ENCODE measurements at places on chromosomes 6 and 20. TPM values are rescaled to one million over a fixed set of nuclear protein-coding genes. Genes with fewer than 3 reads are reported as not detected.

Gene CDH4
- not detected for total RNA-seq

Gene EEF1A2
- 2.2 TPM for total RNA-seq

Gene TPBG
- not detected for total RNA-seq

Gene CCR6
- total RNA-seq = 30.9 TPM

Gene HTR1E
- not detected for total RNA-seq

Gene PHF20
- total RNA-seq = 92.3 TPM

Gene DEFB132
- total RNA-seq = not detected

Gene LINC00237
- not detected for total RNA-seq

Gene TNNC2
- total RNA-seq = not detected

Gene ETV7
- 0.46 TPM for total RNA-seq

Gene TFEB
- total RNA-seq = 148 TPM

Gene MICB
- total RNA-seq = 24.2 TPM

Gene ELOVL2
- not detected for total RNA-seq

Gene HM13
- total RNA-seq = 94.3 TPM

Gene PPP1R14C
- not detected for total RNA-seq

Gene CST9L
- total RNA-seq = not detected

Gene RTF2
- total RNA-seq = 78.4 TPM

Gene ENPP3
- 0.25 TPM for total RNA-seq

Gene TMEM217
- total RNA-seq = 1.2 TPM

Gene NR2E1
- not detected for total RNA-seq

Gene TRDN
- not detected for total RNA-seq

Gene GPLD1
- total RNA-seq = 6.2 TPM

Gene VNN1
- total RNA-seq = not detected

Gene NKX2-2
- total RNA-seq = not detected

Gene TRIM38
- total RNA-seq = 57.5 TPM

Gene FAM184A
- 0.27 TPM for total RNA-seq

Gene MAS1L
- total RNA-seq = not detected

Gene CRISP2
- not detected for total RNA-seq

Gene SRSF12
- not detected for total RNA-seq

Gene APCDD1L
- not detected for total RNA-seq

Gene BCLAF1
- total RNA-seq = 256 TPM

Gene BAG2
- 4.7 TPM for total RNA-seq

Gene BFSP1
- total RNA-seq = not detected

Gene NOX3
- total RNA-seq = not detected

Gene LRRC73
- 0.99 TPM for total RNA-seq

Gene OLIG3
- total RNA-seq = not detected

Gene OPN5
- not detected for total RNA-seq

Gene EDEM2
- 28.6 TPM for total RNA-seq

Gene PRDM13
- total RNA-seq = not detected

Gene FOXS1
- total RNA-seq = not detected

Gene FAM217A
- total RNA-seq = not detected

Gene ANKRD66
- total RNA-seq = not detected

Gene PGC
- total RNA-seq = not detected

Gene SIM1
- total RNA-seq = not detected

Gene LPIN3
- total RNA-seq = 0.75 TPM

Gene STX11
- 11.6 TPM for total RNA-seq

Gene USP49
- total RNA-seq = 9.9 TPM

Gene GHRH
- not detected for total RNA-seq

Gene SIRPB1
- total RNA-seq = 1.3 TPM

Data from B cell (primary cell).